NCI-H774 (cell line): ENCODE measurements at places on chromosomes 5 and 9.

GRCh38 chr5:33049298-33049697 lies 338.2 kb downstream of the NPR3 start:
- DNase-seq, result no peak

GRCh38 chr5:6543830-6544560 lies 88.8 kb downstream of the NSUN2 start:
- DNase-seq, result peak; percentile 50

- DNase-seq, result no peak
Measured at GRCh38 chr5:132873119-132873929, at the start of gene LEAP2. Gene LEAP2 (plus strand): TSS chr5:132873668. CDS start chr5:132873695, 27 bp downstream.

GRCh38 chr5:1516615-1517601 lies 6.9 kb downstream of the LPCAT1 start:
- no peak for DNase-seq

DNA sequence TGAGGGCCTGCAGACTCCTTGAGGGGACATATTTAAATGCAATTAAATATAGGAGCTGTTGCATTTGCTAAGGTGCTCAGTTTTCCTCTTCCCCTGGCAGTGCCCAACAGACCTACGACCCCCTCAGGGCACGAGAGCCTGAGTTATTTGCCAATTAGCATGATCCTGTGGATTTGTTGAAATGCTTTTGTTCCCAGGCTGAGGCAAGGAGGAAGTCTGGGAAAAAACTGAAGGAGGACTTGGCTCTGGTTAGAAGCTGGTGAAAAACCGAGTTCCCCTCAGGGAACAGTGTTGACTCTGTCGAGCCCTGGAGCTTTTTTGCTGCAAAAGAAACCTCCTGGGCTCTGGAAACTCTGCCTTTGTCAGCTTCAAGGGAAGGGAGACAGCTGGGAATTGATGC lies 103.6 kb upstream of the SHB start:
- no peak for DNase-seq

DNA sequence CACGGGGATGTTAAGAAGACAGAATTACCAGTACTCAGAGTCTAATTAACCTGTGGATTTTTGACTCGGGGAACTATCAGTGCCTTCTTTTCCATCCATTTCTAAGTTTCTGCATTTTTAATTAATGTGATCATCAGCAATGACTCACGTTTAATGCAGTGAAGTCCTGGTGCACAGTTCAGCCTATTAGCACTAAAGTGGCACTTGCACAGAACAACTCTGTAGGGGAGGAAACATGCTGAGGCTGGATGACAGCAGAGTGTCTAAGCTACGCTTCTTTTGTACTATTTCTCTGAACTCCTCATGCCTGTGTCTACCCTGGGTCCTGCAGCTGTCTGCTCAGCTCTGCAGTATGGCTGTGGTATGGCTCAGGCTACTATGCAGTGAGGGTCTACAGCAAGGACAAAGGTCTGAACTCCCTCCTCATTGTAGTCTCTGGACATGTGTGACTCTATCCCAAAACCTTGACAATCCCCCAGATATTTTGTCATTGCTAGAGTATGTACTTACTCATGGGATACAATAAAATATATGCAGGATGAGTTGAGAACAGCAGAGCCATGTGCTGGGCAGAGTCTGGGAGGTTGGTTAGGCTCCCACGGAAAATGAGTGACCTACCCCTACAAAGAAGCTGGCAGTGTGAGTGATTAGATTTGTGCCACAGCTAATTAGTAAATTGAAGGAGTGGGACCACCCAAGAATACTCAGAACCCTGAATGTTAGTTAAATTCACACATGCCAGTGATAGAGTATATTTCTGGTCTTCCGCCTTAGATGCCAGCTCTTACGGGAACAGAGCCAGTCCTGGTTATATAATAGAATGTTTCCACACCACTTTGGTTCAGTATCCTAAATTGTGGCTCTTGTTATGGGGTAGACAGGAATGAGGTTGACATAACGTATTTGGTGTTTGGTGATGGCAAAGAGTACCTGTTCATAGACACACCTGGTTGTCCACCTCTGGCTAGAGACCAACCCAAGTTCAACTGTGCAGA lies 148.0 kb downstream of the GHR start:
- no peak for DNase-seq

- DNase-seq, result no peak
Measured at GRCh38 chr9:6552033-6552432, 93.5 kb downstream of the GLDC start.

- no peak for DNase-seq
Measured at GRCh38 chr9:130815242-130815808, 19.7 kb upstream of the ABL1 start.
